ENCODE measurements at places on chromosomes 16 and 17.

DNA sequence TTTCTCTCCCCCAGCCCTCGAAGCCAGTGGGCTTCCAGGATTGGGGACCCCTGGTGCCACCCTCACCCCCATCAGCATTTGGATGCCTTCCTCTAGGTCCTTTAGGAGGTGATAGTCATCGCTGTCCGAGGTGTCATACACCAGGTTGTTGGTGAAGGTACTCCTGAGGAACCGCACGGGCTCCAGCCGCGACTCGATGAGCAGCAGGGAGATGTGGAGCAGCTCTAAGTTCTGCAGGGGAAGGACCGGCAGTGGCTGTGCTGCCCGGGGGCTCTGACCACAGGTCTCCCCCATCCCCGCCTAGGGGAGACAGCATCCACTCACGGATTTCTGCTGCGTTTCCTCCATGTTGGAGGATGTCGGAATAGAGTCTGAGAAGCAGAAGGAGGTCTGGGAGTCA lies 962 bp downstream of the CSHL1 start:
- no peak for DNase-seq

DNA sequence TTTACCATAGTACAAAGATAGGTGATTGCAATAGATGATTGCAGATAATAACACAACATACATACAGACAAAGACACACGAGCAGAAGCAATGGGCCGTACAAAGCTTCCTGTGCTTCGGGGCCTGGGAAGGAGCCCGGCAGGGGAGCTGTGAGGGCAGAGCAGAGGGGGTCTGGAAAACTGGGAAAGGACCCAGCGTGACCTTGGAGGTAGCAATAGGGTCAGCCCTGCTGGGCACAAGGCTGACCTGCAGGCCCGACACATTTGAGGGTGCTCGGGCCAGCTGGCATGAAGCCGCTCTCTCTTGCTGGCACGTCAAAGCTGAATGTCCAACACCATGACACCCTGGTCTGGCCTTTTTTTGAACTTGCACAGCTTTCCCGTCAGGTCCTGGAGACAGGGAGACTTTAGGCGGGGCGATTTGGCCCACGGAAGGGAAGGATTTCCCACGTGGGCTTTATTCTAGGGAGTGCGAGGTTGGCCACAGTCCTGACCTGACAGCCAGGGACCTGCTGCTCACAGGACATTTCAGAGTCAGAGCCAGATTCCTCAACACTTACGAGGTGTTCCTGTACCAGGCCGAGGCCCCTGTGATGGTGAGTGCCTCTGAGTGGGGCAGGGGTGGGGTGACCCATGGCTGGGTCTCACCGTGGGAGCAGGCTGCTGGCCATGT lies 83.2 kb downstream of the NTN1 start:
- no peak for DNase-seq

DNA sequence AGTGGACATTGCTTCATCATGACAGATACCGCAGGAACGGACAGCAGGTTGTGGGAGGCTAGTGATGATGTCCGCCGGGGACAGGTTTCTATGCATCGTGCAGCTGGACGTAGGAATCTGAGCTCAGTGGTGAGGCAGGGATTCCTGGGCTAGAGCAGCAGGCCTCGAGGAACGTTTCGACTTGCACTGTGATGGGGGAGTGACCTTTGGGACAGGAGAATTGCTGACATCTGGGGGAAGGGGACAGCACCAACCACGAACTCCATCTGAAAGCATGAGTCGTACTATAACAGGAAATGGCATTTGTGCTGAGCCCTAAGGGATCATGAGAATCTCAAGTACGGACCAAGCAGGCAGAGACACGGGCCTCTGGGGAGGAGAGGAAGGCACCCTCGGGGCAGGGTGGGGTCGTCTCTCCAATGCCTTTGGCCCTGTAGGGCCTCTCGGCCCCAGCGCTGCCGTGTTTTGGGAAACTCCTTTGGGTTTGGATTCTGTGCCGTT lies 65.8 kb upstream of the ENDOV start:
- DNase-seq, result no peak

- DNase-seq, result no peak
Measured at GRCh38 chr16:22786284-22786683, 27.7 kb upstream of the HS3ST2 start.

GRCh38 chr16:609984-610383 lies 20.1 kb downstream of the RAB40C start:
- no peak for DNase-seq

DNA sequence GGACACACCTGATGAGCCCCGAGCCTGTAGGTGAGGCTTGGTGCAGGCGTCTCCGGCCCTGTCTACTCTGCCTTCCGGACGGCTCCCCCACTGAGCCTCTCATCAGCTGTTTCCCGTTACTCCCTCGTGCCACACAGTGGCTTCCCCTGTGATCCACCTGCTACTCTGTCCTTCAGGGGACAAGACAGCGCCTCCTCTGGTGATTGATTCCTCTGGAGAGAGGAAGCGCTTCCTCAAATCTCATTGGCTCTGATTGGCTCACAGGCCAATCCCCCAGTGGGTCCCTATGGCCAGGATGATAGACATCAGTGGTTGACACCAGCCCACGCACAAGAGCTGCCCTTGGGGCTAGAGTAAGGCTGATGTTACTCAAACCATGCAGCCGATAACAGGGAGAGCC lies 24.0 kb downstream of the RNF213 start:
- no peak for DNase-seq

DNA sequence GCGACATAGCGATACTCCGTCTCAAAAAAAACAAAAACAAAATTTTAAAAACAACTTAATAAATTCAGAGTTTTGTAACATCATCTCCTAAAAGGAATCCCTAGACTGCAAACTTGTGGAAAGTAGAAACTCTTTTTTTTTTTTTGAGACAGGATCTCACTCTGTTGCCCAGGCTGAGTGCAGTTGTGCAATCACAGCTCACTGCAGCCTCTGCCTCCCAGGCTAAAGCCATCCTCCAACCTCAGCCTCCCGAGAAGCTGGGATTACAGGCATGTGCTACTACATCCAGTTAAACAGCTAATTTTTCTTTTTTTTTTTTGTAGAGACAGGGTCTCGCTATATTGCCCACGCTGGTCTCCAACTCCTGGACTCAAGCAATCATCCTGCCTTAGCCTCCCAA lies 19.7 kb downstream of the EZH1 start:
- DNase-seq, result no peak

DNA sequence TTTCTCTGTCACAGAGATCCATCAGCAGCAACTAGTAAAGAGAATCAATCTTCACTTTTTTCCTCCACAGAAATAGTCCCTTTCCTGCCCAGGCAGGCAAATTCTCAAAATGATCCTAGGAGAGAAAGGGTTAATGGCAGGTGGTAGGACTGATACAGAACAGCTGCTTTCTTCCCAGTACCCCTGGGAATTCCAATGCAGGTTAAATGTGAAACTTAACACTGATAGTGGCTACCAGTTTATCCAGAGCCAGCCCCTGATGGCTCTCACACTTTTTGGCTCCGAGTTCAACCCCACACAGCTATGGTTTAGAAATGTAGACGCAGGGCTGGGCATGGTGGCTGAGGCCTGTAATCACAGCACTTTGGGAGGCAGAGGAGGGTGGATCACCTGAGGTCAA lies 22.2 kb downstream of the MARVELD3 start:
- DNase-seq, result no peak

- DNase-seq, result no peak
Measured at GRCh38 chr16:80457871-80458270, 82.9 kb upstream of the DYNLRB2 start.

DNA sequence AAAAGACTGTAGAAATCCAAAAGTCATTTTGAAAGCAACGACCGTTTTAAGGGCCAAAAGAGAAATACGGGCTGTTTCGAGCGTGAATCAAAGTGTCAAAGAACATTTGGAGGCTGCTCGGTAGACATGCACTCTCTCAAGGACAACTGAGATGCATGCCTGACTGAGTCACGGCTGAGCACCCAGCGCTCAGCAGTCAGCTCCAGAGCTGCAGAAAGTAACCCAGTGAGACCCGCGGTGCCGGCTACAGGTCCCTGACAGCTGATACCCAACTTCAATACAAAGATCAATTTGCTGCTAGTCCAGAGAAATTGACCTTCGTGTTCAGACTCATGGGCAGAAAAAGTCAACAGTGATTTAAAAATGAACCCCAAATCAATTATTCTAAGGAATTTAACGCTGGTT lies 214.9 kb downstream of the STX8 start:
- DNase-seq, result no peak

DNA sequence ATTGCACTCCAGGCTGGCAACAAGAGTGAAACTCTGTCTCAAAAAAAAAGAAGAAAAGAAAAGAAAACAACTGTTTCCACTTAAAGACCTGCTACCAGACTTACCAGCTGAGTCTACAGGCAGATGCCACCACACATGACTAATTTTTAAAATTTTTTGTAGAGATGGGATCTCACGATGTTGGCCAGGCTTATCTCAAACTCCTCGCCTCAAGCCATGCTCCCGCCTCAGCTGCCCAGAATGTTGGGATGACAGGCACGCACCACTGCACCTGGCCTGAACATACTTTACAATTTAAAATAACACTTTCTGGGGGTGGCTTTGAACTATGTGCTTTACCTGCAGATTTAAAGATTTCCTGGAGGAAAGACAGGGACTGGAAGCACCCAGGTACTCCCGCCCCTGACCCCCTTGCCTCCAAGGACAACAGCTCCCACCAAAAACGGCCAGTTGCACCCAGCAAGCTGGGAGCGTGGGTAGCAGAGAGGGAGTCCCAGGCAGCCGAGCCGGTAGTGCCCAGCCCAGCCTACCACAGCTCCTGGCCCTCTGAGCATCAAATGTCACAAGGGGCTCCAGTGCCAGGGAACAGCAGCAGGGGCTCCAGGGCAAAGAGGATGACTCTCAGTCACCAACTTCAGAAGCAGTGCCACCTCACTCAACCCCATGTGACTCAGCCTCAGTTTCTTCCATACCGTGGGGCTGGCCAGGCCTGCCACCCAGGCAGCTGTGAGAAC lies 262.9 kb downstream of the PARN start:
- no peak for DNase-seq

- DNase-seq, result no peak
Measured at GRCh38 chr16:47132308-47132707, 11.4 kb downstream of the NETO2 start.

- DNase-seq, result peak; percentile 24
Measured at GRCh38 chr16:4115209-4115948, 863 bp downstream of the ADCY9 start.

DNA sequence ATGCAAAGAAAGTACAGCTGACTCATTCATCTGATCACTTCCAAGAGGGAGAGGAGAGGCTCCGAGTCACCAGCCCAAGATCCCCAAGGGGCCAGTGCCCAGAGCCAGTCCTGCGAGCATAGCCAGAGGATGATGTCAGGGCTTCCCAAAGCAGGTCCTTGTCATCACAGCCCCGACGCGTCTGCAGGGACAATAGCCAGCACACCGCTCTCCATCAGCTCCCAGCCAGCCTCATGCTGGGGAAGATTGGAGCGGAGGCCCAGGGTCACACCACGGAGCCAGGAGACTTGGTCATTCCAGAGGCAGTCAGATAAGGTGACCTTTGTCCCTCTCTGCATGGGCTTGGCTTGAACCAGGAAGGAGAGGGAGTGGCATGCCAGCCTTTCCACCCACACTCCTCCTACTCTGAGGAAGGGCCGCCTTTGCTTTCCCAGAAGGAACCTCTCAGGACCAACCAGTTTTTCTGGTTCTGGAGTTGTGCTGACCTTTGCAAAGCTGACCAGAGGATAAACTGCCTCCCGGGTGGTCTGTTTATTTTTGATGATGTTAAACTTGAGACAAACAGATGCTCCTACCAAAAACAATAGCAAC lies 58.3 kb upstream of the ARHGAP44 start:
- DNase-seq, result no peak

DNA sequence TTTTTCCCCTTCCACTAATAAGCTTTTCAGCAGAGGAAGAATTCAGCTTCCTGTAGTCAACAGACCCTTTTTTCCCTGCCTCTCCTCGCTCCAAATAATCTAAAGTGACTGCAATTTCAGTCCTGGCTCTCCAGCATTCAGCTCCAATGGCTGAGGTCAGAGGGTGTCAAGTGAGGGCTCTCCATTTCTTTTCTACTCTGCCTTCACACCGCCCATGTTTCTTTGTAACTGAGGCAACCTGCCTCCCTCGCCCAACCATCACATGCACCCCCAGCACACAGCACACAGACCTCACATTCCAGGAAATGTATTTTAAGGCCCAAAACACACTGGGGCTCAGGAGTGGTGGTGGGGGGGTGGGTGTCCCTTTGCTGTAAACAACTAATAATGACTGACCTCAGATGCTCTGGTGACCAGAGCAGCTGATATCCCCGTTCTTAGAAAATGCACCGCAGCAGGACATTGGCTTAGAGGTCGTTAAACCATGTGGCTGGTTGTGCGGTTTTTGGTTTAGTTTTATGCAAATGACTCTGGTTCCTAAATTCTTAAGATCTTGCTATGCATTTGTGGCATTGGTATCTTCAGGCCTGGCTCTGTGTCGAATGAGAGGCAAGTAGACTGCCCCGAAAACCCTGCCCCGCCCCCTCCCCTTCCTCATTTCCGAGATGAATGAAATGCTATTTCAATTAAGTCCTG lies 203.6 kb downstream of the ZFHX3 start:
- DNase-seq, result no peak

- DNase-seq, result no peak
Measured at GRCh38 chr17:69164206-69164605, 22.5 kb upstream of the ABCA6 start.

DNA sequence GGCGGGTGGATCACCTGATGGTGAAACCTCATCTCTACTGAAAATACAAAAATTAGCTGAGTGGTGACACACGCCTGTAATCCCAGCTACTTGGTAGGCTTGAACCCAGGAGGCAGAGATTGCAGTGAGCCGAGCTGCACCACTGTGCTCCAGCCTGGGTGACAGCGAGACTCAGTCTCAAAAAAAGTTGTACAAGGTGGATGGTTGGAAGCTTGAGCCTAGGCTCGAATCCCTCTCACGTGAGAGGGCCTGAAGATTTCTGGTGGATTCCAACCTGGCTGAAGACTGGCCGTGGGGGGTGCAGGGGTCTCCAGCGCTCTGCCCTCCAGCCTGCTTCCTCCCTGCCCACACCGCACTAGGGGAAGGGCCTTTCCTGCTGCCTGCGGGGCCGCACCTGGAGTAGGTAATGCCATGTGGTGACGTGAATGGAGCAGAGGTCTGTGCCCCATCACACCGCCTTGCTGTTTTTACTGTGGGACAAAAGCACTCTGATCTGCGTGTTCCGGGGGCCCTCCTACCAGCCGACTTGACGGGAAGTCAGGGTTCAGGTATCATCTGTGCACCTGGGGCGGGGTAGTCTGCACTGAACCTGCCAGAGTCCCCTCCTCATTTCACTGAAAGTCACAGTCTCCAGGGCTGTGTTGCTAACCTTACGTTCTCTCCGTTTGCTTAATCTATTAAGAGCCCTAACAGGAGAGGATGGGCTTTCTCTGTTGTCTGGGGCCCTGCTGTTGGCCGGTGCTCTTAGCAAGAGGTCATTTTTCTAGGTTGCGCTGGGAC lies 4.2 kb downstream of the RPL13 start:
- no peak for DNase-seq
